ENCODE measurements at places on chromosomes 1 and 21.
A peak's percentile ranks its signal among the peaks of the same experiment; 100 is the strongest.

DNA sequence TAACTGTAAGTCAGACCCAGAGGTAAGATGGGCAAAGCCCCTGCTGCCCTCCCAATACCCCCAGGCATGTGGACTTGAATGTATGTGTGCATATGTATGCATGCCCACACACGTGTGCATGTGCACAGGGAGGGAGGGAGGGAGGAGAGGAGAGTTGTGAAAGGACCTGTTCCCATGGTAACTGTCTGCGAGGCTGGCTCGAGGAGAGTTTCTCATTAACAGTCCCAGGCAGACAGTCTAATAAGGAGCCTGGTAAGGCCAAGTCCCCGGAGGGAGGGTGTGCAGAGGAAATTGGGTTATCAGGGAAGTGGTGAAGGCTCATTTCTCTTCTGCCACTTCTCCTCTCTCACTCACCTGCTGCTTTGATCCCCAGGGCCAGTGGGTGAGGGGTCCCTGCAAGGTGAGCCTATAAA, 74.9 kb downstream of the NFASC start:
- DNase-seq: no peak

- DNase-seq: no peak
Observed at GRCh38 chr1:58670181-58670580, 29.7 kb downstream of the MYSM1 start.

DNA sequence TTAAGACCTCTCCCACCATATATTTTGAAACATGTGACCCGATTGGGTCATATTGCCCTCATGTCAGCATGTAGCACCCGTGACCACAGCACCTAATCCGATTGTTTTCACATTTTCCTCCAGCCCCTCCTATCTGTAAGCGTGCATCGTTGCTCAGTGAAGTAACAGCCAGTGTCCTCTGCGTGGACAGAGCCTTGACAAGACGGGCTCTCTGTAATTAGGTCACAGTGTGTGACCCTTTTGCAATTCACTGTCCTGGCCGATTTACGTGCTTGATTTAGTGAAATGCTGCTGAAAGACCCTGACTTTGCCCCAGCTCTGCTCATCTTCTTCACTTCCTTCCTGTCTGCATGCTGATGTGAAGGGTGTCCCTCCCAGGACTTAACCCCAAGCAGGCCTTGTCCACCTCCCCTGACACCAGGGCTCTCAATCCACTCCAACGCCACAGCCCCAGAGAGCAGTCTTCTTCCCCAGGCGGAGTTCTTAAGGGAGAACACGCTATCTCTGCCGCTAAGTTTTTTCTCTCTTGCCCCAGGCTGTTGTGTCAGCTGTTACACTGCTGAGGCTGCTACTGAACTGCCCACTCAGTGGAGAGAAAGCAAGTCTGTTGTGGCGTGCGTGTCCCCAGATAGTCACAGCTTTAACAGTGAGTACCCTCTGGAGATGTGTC, 19.4 kb downstream of the URB2 start:
- no peak for DNase-seq

GRCh38 chr1:47523835-47524215, 86.0 kb downstream of the FOXD2 start:
- no peak for DNase-seq

DNA sequence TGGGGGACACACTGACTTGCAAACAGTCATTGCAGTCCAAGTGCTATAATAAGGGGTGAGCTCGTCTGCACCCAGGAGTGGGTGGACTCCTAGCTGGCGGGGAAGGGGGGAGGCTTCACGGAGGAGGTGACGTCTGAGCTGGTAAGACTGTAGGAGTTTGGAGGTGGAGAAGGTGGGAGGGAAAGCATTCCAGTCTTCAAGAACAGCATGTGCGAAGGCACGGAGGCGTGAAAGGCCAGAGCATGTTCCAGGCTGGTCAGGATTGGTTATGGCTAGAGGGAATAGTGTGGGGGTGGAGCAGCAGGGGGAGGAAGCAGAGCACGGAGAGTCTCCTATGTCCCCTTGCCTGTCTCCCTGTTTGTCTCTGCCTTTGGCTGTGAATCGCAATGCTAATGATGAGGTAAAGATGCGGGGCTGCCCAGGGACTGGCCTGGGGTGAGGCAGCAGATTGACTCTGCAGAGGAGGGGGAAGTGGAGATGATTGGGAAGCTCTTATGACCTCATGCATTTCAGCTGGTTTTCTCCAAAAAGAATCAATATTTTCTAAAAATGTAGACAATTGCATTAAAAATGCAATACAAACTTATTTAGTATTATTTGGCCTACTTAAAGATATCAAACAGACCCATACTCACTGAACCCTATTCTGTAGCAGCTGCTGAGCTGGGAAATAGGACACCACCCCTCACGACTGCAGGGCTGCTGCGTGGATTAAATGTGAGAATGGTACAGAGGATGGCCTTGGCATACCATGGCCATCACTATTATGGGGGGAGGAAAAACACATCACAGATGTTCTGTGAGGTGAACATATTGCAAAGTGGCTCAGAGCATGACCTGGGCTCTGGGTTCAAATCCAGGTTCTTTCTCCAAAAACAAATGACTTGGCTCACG, 2.6 kb upstream of the ZNF436 start:
- no peak for DNase-seq

DNA sequence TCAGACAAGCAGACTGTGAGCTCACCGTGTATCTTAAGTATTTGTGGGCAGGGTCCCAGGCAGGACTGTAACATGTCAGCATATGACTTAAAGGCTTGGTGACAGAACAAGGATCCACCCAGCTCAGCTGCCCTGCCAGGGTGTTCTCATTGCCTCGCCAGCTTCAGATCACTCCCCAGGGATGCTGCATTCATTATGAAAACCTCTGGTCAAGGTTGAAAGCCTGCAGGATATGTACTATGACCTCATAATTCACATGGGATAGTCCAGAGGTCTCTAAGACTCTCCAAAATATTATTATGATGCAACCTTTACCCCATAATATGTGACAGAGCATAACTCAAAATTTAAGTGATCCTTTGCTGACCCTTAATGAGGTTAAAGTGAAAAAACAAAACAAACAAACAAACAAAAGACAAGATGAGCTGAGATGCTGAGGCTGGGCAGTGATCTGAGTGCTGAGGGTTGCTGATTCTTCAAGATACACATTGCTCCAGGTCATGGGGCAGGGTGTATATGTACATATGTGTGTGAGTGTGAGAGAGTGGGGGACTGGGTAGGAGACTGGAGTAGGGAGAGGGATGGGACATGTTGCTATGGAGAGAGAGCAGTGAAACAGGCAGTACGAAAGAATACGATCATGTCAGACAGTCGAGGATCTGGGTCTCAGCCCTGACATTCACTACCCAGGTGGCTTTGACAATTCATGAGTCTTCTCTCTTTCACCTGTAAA, 98.8 kb upstream of the DUSP10 start:
- no peak for DNase-seq

DNA sequence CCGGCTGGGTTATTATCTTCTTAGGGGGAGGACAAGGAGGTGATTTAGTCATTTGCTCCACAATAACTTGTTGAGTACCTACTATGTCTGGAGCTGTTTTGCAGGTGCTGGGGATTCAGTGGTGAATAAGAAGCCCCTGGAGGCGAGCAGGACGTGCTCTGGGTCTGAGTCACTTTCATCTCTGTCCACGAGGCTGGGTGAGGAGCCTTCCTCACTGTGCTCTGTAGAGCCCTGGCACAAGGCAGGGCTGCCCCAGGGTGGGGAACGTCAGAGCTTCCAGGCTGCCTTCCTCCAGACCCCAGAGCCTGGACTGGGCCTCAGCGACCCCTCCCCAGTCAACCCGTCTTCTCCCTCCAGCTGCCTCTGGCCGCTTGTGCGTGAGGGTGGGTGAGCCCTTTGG, 2.5 kb upstream of the PADI6 start:
- no peak for DNase-seq

GRCh38 chr1:89287181-89288050, 14.8 kb upstream of the GBP5 start:
- DNase-seq: no peak

DNA sequence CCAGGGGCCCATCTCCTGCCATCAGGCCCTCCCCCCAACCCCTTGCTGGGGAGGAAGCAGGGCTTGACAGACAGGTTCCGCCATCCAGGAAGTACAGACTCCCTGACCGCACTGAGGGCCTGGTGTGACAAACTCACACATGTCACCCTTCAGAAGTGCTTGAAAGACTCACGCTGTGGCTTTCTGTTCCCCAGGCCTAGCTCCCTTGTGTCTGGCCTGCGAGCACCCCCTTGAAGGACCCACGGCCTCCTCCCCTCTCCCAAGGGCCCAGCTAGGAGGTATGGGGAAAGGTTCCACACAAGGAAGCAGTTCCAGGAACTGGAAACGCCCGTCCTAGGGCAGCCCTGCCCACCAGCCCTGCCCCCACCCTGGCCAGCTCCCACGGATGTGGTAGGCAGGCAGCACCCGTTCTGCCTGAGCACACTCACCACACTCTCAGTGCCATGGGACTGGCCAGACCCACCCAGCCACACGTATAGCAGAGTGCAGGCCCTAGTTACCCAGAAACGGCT, 26.7 kb downstream of the SLC2A1 start:
- peak; percentile 83 for DNase-seq

GRCh38 chr1:161954466-161954865, 69.2 kb downstream of the OLFML2B start:
- no peak for DNase-seq

GRCh38 chr1:12692967-12693782, 22.7 kb upstream of the AADACL3 start:
- no peak for DNase-seq
